Muscle of leg (tissue), 16 donors: ENCODE measurements at places on chromosomes 3 and 15. TPM values are rescaled to one million over a fixed set of nuclear protein-coding genes. Genes with fewer than 3 reads are reported as not detected.

PLSCR2 gene
- not detected for total RNA-seq

THRB gene
- 3.1 TPM for total RNA-seq

CYP1A1 gene
- total RNA-seq, result 0.13 TPM

DNA sequence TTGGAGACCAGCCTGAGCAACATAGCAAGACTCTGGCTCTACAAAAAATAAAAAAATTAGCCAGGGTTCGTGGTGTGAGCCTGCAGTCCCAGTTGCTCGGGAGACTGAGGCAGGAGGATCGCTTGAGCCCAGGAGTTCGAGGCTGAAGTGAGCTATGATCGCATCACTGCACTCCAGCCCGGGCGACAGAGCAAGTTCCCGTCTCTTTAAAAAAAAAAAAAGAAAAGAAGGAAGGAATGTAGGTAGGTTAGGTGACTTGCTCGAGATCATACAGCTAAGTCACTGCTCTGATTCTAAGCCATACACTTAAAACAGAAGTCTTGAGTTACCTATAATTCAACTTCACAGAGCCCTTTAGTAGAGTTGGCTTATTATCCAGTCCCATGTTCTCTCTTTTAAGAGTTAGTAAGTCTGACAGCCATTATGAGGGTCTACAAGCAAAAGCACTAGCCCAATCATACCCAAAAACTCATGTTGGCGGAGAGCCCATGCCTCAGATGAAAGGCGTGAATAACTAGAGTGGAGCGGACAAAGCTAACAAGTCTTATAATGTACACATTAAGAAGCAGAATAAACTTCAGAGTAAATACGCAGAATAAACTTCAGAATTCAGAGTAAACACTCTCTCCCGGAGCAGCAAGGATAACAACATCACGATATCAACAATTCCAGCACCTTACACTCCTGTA lies 768 bp downstream of the AAGAB start:
- no peaks in the 10 kb centered on the region for H3K27me3 ChIP-seq
- H3K4me1 ChIP-seq, result peaks cover 13% of the 10 kb centered on the region
- H3K4me3 ChIP-seq, result peak overlapping the region; percentile 73
- no peaks in the 10 kb centered on the region for H3K36me3 ChIP-seq
- peak overlapping the region; percentile 80 for H3K27ac ChIP-seq
- peak; percentile 35 for DNase-seq

DNA sequence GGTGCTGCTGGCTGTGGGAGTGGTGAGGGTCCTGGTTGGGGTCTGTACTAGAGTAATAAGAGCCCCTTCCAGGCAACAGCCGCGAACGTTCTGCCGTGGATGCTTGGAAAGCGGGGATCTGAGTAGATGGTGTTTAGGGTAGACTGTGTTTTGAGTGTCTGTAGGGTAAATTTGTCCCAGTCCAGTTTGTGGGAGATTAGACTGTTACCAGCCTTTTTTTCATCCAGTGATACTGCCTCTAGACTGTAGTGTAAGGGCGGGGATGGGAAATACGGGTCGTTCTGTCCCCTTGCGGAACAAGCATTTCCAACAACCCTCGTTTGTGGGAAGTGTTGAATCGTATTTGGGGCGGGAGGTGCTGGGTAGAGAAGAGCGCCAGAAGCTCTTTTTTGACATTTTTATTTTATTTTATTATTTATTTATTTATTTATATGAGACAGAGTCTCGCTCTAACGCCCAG lies 424 bp downstream of the HAUS2 start:
- peak overlapping the region; percentile 89 for H3K4me3 ChIP-seq
- H3K36me3 ChIP-seq, result peaks cover 15% of the 10 kb centered on the region
- H3K4me1 ChIP-seq, result peaks cover 13% of the 10 kb centered on the region
- H3K27ac ChIP-seq, result peak overlapping the region; percentile 97
- peak; percentile 74 for DNase-seq

DNA sequence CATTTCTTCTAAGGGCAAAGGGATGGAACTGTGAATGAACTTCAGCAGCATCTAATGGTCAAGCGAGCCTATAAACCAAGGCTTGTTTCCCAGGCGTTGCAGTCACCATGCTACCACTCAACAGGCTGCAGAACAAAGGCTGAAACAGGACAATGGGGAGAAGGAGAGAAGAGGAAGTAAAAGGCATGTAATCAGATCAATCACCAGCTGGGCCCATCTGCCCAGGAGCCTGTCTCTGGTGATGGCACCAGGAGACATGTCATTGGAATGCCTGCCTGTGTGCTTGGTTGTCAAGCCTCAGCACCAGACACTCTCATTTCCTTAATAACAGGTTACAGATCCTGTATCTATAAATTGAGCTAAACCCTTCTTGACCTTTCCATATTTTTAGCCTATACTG lies 81.7 kb upstream of the UMPS start:
- DNase-seq, result no peak
- peaks cover 2% of the 10 kb centered on the region for H3K36me3 ChIP-seq
- H3K4me3 ChIP-seq, result no peak overlapping the region
- no peak overlapping the region for H3K27ac ChIP-seq

DNA sequence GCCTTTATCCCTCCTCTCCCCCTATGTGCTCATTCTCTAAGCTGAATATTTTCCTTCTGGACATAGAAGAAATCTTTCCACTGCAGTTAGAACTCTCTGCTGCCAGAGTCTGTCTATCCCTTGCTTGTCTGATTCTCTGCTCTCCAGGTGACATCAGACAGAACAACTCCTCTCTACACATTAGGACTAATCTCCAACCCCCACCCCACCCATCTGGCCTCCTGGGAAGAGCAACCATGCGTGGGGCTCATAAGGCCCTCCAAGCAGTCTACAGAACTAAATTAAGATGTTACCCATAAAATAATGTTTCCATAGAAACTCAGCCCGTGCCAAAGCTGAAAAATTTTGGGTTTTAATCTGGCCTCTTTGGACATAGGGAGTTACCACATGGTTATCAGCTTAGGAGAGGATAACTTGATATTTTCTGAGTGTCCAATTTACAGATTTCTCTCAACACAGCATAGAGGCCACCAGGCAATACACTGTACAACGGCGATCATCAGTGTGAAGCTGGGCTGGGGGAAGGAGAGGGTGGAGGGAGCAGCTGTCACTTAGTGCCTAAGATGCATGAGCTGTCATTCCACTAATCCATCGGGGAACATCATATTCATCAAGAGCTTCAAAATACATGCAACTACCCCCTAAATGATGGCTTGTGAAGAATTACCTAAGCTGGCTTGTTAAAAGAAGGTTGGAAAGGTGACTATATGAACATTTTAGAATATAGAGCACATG lies 199.4 kb downstream of the CLSTN2 start:
- no peak overlapping the region for H3K4me3 ChIP-seq
- H3K27ac ChIP-seq, result no peak overlapping the region
- no peaks in the 10 kb centered on the region for H3K4me1 ChIP-seq
- no peak for DNase-seq

DNA sequence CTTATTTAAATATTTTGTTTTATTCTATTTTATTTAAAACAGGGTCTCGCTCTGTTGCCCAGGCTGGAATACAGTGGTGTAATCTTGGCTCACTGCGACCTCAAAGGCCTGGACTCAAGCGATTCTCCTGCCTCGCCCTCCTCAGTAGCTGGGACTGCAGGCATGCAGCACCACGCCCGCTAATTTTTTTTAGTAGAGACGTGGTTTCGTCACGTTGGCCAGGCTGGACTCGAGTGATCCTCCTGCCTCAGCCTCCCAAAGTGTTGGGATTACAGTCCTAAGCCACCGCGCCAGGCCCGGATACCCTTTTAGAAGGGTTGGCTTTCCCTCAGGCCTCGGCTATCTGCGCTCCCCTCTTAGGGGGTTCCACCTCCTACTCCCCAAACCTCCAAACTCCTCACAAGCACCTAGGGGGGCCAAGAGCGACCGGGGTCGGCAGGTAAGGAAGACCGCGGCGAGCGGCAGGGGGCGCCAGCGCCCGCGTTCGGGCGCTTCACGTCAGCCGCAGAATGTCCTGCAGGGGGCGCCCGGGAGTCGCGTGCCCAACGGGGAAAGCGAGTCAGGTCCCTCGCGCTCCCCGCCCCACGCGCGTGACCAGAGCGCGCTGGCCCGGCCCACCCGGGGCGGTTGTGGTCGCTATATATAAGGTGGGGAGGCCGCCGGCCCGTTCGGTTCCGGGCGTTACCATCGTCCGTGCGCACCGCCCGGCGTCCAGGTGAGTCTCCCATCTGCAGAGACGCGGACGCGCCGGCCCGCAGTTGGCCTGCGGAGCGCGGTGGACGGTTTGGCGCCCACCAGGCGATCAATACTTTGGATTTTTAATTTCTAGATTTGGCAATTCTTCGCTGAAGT lies 51.8 kb upstream of the GATM start:
- H3K36me3 ChIP-seq, result no peaks in the 10 kb centered on the region
- DNase-seq, result peak; percentile 43
- H3K4me3 ChIP-seq, result peak overlapping the region; percentile 22
- no peak overlapping the region for H3K27ac ChIP-seq
- H3K27me3 ChIP-seq, result peaks cover 11% of the 10 kb centered on the region
- H3K4me1 ChIP-seq, result peaks cover 8% of the 10 kb centered on the region

GRCh38 chr3:154011036-154011435 lies 110.2 kb upstream of the ARHGEF26 start:
- H3K27ac ChIP-seq, result no peak overlapping the region
- H3K4me1 ChIP-seq, result peaks cover 2% of the 10 kb centered on the region
- no peak overlapping the region for H3K4me3 ChIP-seq
- H3K27me3 ChIP-seq, result no peaks in the 10 kb centered on the region
